A549 treated with CpdA at 1 μM for 4 hours (cell line): ENCODE measurements at places on chromosomes 11 and 22. TPM values are rescaled to one million over a fixed set of nuclear protein-coding genes. Genes with fewer than 3 reads are reported as not detected.

MRGPRE gene
- total RNA-seq = 0.15 to 0.19 TPM in 2 of 5 replicates, not detected in the others

USP2 gene
- total RNA-seq = 0.24 to 0.60 TPM (median 0.45 TPM) in 5 replicates

ABCC8 gene
- 1.3 to 2.2 TPM (median 1.5 TPM) in 5 replicates for total RNA-seq

KRTAP5-1 gene
- total RNA-seq = not detected in 5 replicates

MPZL3 gene
- 0.23 to 0.60 TPM (median 0.38 TPM) in 5 replicates for total RNA-seq

ARHGEF17 gene
- 10.9 to 13.7 TPM (median 12.1 TPM) in 5 replicates for total RNA-seq

TIRAP gene
- 5.7 to 7.3 TPM (median 6.7 TPM) in 5 replicates for total RNA-seq

SLN gene
- total RNA-seq = 0.41 to 1.6 TPM (median 0.96 TPM) in 5 replicates

VSIG2 gene
- total RNA-seq = not detected in 5 replicates

C11orf87 gene
- total RNA-seq = 0.01 to 0.03 TPM (median 0.02 TPM) in 3 of 5 replicates, not detected in the others

TMPRSS4 gene
- not detected in 5 replicates for total RNA-seq

DNHD1 gene
- total RNA-seq = 2.6 to 3.8 TPM (median 3.3 TPM) in 5 replicates

GAB2 gene
- 3.4 to 4.8 TPM (median 4.6 TPM) in 5 replicates for total RNA-seq

BEST1 gene
- 2.1 to 8.7 TPM (median 5.1 TPM) in 5 replicates for total RNA-seq

TTC28 gene
- 2.9 to 4.2 TPM (median 3.1 TPM) in 5 replicates for total RNA-seq

ACTN3 gene
- total RNA-seq = 0.01 TPM in 1 of 5 replicates, not detected in the others

C11orf21 gene
- not detected in 5 replicates for total RNA-seq

RIC3 gene
- total RNA-seq = 0.95 to 5.3 TPM (median 1.8 TPM) in 5 replicates

CACNA1I gene
- 0.02 to 0.05 TPM (median 0.03 TPM) in 5 replicates for total RNA-seq

FOLR3 gene
- total RNA-seq = 0.18 to 0.42 TPM in 2 of 5 replicates, not detected in the others

TRIM22 gene
- 0.57 to 1.1 TPM (median 0.82 TPM) in 5 replicates for total RNA-seq

OR5AR1 gene
- total RNA-seq = not detected in 5 replicates

TYR gene
- not detected in 5 replicates for total RNA-seq

IRAG1 gene
- total RNA-seq = 0.01 to 0.05 TPM (median 0.02 TPM) in 5 replicates

ACR gene
- total RNA-seq = 0.06 to 0.08 TPM in 2 of 5 replicates, not detected in the others

SLC6A5 gene
- total RNA-seq = not detected in 5 replicates

NCR3LG1 gene
- total RNA-seq = 1.8 to 3.2 TPM (median 1.9 TPM) in 5 replicates

FHIP1B gene
- 15.1 to 19.4 TPM (median 16.2 TPM) in 5 replicates for total RNA-seq

MAP6 gene
- total RNA-seq = 1.5 to 1.7 TPM (median 1.7 TPM) in 5 replicates

OR2AG2 gene
- 0.01 to 0.13 TPM in 2 of 5 replicates, not detected in the others for total RNA-seq

APOL5 gene
- not detected in 5 replicates for total RNA-seq

TPBGL gene
- 0.15 to 0.35 TPM (median 0.20 TPM) in 5 replicates for total RNA-seq

PATZ1 gene
- 17.2 to 22.8 TPM (median 21.2 TPM) in 5 replicates for total RNA-seq

CELSR1 gene
- 23.2 to 26.2 TPM (median 25.6 TPM) in 5 replicates for total RNA-seq

JAML gene
- not detected in 5 replicates for total RNA-seq

CCDC73 gene
- total RNA-seq = 0.02 to 0.10 TPM (median 0.04 TPM) in 4 of 5 replicates, not detected in the other

INS gene
- not detected in 5 replicates for total RNA-seq

GTSE1 gene
- 28.8 to 34.6 TPM (median 32.0 TPM) in 5 replicates for total RNA-seq

ZNF143 gene
- total RNA-seq = 12.1 to 16.3 TPM (median 13.6 TPM) in 5 replicates

MYO7A gene
- total RNA-seq = 1.1 to 1.8 TPM (median 1.4 TPM) in 5 replicates

LYVE1 gene
- 0.05 to 0.07 TPM (median 0.06 TPM) in 3 of 5 replicates, not detected in the others for total RNA-seq

TTLL12 gene
- total RNA-seq = 17.8 to 23.4 TPM (median 22.0 TPM) in 5 replicates

MS4A10 gene
- total RNA-seq = not detected in 5 replicates

TRIM66 gene
- total RNA-seq = 2.0 to 2.8 TPM (median 2.3 TPM) in 5 replicates

SERHL2 gene
- total RNA-seq = 0.12 to 0.33 TPM (median 0.22 TPM) in 5 replicates

F2 gene
- total RNA-seq = 1.9 to 2.6 TPM (median 2.1 TPM) in 5 replicates

APOL2 gene
- total RNA-seq = 24.3 to 29.7 TPM (median 26.0 TPM) in 5 replicates

ZBTB16 gene
- total RNA-seq = not detected in 5 replicates

NPTXR gene
- total RNA-seq = 11.7 to 16.2 TPM (median 12.7 TPM) in 5 replicates

ANO5 gene
- 1.5 to 2.3 TPM (median 1.7 TPM) in 5 replicates for total RNA-seq

MMP27 gene
- not detected in 5 replicates for total RNA-seq

RRAS2 gene
- 51.3 to 56.8 TPM (median 52.1 TPM) in 5 replicates for total RNA-seq

SLCO2B1 gene
- total RNA-seq = 3.3 to 6.7 TPM (median 4.1 TPM) in 5 replicates
